ENCODE measurements at places on chromosomes 2 and 18. TPM values are rescaled to one million over a fixed set of nuclear protein-coding genes. Genes with fewer than 3 reads are reported as not detected.

- no peak for DNase-seq
Measured at GRCh38 chr2:157257312-157258252, at the start of gene GALNT5. TSS of gene GALNT5 (plus strand) at chr2:157257705. CDS start at chr2:157258083, 378 bp downstream.

- no peak for DNase-seq
Measured at GRCh38 chr2:10305715-10306114, 3.0 kb downstream of the HPCAL1 start.

DNA sequence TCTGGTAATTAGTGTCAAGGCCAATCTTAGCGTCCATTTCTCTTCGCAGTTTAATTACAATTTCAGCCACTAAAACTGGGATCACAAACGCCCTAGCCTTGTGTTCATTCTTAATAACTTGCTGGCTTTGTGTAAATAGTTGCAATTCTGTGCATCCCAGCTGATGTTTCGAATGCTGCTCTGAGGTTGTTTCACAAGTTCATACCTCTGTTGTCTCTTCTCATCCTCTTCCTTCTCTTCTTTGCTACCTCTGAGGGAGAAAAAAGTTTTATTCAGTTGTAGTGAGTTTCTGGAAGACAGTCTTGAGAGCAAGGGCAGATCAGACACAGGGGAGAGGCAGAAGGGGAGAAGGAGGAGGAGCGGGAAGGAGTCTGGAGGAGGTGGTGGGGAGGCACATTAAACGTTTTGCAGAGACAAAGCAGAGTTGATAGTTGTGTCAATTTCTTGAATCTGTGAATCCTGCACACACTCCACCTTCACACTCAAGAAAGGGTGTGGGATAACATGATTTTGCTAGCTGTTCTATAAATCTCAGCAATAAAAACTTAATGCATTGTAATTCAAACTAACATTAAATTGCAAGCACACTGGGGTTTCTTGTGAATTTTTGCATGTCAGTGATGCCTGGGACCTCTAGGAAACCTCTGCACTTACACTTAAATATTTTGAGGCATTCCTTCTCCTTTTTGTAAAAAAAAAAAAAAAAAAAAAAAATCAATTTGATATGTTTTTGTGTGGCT, 6.8 kb downstream of the MEIS1 start:
- no peak for DNase-seq

- no peak for DNase-seq
Measured at GRCh38 chr18:32612651-32613050, 142.0 kb upstream of the GAREM1 start.

GRCh38 chr2:197322724-197323720, 12.4 kb upstream of the ANKRD44 start:
- DNase-seq: no peak

- DNase-seq: no peak
Measured at GRCh38 chr2:207660994-207661393, 35.8 kb upstream of the METTL21A start.

GRCh38 chr2:69452687-69453086, 15.5 kb upstream of the NFU1 start:
- no peak for DNase-seq

The ASTL gene
- 0.85 TPM for total RNA-seq

DNA sequence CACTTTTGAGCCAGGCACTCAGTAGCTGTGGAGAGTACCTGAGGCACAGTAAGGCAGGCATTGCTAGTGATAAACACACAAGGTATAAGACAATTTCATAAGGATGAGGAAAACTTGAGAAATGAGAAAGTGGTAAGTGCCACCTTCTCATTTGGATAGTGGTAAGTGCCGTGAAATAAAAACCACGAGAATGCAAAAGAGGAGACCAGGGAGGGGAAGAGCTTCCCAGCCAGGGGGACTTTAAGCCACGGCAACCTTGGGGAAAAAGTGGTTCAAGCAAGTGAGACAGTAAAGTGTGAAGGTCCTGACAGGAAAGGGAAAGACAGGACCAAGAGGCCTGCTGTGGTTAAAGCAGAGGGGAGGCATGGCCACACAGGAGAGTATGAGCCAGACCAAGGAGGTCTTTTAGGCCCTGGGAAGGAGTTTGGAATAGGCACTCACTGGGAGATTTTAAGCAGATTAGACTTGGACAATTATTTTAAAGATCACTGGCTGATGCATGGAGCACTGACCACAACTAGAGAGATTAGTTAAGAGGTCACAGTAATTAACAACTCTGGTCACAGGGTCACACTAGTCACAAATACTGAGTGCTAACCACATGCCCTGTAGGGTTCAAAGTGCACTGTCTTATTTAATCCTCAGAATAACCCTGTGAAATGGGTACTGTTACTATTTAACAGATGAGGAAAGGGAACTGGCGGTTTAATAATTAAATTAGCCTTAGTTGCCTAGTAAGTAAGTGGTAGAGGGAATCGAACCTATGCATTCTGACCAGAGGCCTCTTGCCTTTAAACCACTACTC, 50.1 kb downstream of the THOC1 start:
- no peak for DNase-seq

- no peak for DNase-seq
Measured at GRCh38 chr2:109372171-109372568, 241.6 kb downstream of the SEPTIN10 start.

GRCh38 chr2:28454016-28454930, 41.6 kb upstream of the PLB1 start:
- peak; percentile 59 for DNase-seq

GRCh38 chr2:145012214-145012670, 492.3 kb upstream of the ZEB2 start:
- peak; percentile 77 for DNase-seq

The LYPD6 gene
- 16.9 TPM for total RNA-seq

DNA sequence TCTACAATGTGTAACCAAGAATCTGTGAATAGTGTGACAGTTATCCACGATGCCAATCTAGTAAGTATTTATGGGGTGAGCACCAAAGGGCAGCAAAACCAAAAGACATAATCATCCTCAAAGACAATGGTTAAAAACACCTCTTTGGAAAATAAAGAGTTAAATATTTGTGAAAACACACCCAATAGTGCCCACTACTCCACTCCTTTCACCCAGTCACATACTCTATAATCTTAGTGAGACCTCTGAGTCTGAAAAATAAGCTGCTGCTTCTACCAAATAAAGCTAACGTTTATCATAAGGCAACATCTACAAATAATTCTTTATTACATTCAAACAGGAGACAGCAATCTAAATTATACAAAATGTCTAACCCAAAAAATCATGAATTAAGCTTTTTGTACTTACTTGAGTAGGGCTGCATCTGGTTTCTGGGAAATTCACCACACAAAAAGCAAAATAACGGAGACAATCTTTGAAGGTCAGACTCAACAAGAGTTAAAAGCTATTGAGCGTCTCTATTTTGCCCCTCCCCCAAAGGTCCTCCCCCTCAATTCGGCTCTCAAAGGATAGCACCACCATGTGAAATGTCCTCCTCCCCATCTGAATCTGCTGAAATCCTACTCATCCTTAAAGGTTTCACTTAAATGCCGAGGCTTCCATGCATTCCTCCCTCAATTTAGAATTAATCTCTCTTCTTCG, 2.0 kb downstream of the RAPH1 start:
- DNase-seq: no peak

DNA sequence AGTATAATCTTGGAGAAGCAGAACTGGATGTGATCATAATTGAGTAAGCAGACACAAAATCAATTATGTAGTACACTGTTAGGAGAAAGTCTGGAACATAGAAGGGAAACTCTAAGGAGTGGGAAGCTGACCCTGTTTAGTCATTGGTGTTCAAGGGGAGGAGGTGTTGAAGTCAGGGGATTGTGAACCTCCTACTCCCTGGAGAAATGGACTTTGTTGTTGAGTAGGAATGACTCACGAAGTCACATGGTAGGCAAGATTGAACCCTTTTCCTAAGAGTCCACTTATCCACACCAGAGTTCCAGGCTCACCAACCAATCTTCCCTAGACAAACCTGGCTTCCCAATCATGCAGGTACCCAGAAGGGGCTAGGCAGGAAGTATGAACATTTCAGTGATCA, 81.0 kb upstream of the BCL11A start:
- no peak for DNase-seq

DNA sequence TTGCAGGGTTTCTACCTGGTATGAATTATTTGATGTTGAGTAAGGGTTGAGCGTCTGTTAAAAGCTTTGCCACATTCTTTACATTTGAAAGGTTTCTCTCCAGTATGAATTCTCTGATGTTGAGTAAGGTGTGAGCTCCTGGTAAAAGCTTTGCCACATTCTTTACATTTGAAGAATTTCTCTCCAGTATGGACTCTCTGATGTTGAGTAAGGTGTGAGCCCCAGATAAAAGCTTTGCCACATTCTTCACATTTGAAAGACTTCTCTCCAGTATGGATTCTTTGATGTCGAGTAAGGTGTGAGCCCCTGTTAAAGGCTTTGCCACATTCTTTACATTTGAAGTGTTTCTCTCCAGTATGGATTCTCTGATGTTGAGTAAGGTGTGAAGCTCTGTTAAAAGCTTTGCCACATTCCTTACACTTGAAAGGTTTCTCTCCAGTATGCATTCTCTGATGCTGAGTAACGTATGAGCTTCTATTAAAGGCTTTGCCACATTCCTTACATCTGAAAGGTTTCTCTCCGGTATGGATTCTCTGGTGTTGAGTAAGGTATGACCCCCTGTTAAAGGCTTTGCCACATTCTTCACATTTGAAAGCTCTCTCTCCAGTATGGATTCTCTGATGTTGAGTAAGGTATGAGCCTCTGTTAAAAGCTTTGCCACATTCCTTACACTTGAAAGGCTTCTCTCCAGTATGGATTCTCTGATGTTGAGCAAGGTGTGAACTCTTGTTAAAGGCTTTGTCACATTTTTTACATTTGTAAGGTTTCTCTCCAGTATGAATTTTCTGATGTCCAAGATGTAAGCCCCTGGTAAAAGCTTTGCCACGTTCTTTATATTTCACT, 27.1 kb downstream of the ZNF519 start:
- no peak for DNase-seq

The SLC16A14 gene
- total RNA-seq: 13.7 TPM

GRCh38 chr2:237669283-237669627, 41.9 kb downstream of the LRRFIP1 start:
- no peak for DNase-seq

The RGPD5 gene
- total RNA-seq: 125 TPM

The MOGAT1 gene
- not detected for total RNA-seq

DNA sequence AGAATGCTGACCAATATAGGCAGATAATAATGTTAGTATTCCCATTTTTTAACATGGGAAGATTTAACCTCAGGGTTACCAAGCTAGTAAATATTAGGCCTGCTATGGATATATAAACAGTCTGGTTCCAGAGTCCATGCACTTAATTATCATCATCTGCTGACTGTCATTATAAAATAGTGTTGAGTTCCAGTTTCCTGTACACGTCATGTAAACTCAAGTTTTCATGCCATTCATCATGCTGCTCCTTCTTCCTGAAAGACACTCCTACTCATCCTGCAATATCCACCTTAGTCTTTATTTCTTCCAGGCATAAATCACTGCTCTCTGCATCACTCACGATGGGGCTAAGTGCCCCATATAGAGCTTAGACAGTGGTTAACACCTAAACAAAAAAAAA, 420.8 kb upstream of the SPHKAP start:
- no peak for DNase-seq

DNA sequence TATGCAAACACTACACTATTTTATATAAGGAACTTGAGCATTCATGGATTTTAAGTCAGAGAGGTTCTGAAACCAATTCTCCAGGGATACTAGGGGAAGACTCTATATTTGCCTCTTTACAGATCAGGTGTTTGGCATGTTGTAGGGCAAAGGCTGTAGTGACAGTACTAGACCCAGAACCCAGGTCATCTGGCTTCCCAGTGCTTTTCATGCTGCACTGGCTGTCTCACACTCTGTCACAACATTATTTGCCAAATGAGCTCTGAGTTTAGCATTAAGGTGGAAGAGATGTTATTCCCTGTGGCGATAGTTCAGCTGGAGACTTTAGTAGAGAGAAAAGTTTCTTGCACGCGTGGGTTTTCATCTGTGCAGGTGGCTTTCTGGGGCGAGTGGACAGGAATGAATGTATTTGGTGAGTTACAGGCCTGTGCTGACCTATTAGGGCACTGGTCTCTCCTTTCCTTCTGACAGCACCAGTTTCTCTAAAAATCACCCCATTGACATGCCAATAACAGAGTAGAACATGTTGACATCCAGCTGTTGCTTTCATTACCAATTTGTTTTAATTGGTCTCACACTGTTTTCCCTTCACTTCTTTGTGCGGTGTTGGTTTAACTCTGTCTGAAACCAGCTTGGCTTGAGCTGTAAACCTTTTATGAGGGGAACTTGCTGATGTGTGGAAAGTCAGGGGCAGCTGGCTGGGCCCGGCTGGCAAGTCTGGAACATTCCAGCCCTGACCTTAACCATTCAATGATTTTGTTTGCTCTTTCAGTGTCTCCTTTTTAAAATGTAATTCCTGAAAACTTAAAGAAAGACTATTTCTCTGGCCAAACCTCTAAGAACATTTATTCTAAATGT, 643.0 kb upstream of the FAM98A start:
- DNase-seq: no peak

The CYTIP gene
- 3.4 TPM for total RNA-seq

GRCh38 chr2:144115739-144116291, 404.1 kb downstream of the ZEB2 start:
- DNase-seq: no peak

DNA sequence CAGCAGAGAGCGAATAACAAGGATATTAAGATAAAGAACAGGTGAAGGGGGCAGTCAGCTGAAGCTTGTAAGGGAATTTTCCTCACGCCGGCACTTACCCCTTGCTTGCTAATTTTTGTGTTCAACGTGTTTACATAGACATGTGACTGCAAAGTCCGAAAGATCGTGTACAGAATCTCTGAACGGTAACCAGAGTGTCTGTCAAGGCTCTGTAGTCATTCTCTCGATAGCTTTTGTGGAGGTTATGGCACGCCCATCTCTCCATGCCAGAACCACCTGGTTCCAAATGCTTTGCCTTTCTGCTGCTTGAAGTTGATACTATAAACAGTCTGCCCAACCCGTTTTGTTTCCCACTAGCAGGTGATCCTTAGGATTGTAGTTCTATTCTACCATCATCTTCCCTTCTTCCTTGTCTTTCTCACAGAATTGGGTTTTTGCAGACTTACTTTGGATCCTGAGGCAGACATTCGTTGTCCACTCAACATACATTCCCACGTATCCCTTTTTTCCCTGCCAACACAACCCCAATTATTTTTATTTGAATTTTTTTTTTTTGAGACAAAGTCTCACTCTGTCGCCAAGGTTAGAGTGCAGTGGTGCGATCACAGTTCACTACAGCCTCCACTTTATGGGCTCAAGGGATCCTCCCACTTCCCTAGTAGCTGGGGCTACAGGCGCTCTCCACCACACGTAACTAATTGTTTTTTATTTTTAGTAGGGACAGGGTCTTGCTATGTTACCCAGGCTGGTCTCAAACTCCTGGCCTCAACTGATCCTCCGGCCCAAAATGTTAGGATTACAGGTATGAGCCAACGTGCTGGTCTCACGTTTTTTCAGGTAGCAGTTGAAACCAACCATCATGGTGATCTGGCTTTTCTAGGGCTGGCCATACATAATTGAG, 1.3 kb upstream of the USP34 start:
- DNase-seq: no peak

GRCh38 chr2:10042301-10043161, 819 bp upstream of the KLF11 start:
- DNase-seq: no peak

The UNC80 gene
- total RNA-seq: 2.6 TPM

The ACVR2A gene
- total RNA-seq: 76.9 TPM

GRCh38 chr2:233355916-233356315, 1.6 kb downstream of the DGKD start:
- DNase-seq: no peak

GRCh38 chr2:114929225-114929624, 486.8 kb downstream of the DPP10 start:
- DNase-seq: no peak

The SERPINB2 gene
- total RNA-seq: not detected

- no peak for DNase-seq
Measured at GRCh38 chr18:58756596-58757240, 85.5 kb downstream of the MALT1 start.

The NYAP2 gene
- total RNA-seq: 0.79 TPM

The CIB4 gene
- total RNA-seq: not detected

The RBMS1 gene
- 182 TPM for total RNA-seq
